Left colon (tissue), 2 donors: ENCODE measurements at places on chromosomes 4 and X.

GRCh38 chr4:37157476-37158167, 86.9 kb upstream of the NWD2 start:
- no peak for DNase-seq

DNA sequence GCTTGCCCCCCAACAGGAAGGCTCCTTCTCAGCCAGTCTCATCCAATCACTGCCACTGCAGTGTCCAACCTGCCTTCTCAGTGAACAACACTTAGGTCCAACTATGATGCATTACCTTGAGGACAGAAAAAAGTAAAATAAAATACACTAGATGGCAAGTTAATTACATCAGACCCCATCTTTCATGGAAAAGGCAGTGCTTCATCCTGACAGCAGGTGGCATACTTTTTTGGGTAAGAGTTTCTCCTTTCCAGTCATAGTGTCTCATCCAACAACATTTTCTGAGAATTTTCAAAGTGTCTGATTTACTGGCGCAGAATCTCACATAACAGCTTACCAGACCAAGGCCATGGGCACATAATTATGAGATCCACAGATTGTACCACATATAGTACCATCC, 1742.8 kb downstream of the PCDH7 start:
- no peak for DNase-seq

DNA sequence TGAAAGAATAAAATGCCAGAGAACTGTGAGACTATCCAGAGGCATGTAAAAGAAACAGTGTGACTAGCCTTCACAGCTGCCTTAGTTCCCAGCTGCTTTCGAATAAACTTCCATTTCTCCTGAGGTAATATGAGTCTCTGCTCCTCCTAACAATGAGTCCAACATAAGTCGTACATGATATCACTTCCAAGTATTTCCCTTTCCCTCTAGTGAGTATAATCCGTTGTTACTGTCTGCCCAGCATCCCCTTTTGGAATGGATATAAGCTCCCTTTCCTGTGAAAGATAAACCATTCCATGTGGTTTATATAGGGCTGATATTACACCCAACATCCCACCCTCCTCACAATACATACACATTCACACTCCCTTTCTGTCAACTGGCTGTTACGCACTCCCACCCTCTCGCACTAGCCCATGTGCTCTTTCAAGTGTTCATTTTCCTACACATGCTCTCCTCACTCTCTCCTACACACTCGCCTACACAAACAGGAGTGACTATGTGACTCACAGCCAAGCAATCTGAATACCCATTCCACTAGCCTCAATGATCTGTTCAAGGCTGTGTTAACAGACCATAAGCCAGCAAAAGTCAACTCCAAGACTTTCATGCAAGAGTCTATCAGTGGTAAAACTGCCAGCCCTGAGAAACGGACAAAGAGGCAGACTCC, 5.0 kb downstream of the NAF1 start:
- DNase-seq = no peak

DNA sequence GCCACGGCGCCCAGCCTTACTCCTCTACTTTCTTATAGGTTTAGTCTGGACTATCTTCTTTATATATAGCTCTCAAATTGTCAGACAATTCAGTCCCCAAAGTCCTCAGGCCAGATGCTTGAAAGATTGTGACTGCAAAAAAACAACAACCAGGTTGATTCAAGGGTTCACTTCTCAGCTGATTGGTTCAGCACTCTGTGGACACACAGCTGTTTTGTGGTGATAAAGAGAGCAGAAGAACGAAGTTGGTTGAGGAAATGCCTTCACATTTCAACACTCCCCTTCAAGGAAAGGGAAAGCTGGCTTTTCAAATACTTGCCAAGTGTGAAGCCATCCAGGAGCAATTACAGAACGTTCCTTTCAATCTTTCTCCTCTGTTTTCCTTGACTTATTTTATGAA, 166.8 kb downstream of the SHROOM3 start:
- no peak for DNase-seq

- DNase-seq = no peak
Measured at GRCh38 chr4:26822546-26822945, 38.1 kb upstream of the STIM2 start.

GRCh38 chr4:144509088-144510015, 136.6 kb upstream of the HHIP start:
- no peak for DNase-seq

- no peak for DNase-seq
Measured at GRCh38 chr4:63841266-63841665, 568.0 kb downstream of the TECRL start.

DNA sequence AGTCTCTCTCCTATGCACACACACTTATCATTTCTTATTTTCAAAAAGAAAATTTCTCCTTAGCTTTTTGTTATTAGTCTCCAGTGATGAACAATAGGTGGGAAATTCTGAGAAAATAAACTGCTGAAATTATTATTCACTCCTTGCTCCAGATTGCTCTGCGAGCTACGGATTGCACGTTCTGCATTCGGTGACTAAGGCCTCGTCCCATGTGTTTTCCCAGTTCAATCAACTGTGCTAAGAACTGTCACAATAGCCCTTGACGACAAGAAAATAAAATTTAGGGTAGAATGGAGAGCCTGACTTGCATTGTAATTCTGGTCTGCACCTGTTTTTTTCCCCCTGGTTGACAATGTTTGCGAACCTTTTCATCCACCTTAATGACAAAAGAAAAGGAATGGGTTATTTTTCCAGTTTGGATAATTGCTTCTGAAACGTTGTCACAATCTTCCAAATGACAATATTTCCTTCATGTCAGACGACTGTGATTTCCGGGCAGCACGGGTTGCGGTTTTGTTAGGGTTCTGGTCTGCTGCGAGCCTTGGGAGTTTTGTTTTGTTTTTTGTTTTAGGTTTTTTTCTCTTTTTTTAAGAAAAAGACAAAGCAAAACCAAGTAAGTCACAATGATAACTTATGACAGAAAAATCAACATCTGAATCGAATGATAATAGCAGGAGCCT, 124.5 kb upstream of the NOCT start:
- no peak for DNase-seq
